CD4-positive, alpha-beta T cell treated with Interleukin-4 for 4 hours (primary cell): ENCODE measurements at places on chromosomes 4 and X.

GRCh38 chrX:10855845-10856244, 235.5 kb upstream of the MID1 start:
- no peak for DNase-seq

- no peak for DNase-seq
These were observed 61.4 kb downstream of the PAPSS1 start for GRCh38 chr4:107658400-107659336.

DNA sequence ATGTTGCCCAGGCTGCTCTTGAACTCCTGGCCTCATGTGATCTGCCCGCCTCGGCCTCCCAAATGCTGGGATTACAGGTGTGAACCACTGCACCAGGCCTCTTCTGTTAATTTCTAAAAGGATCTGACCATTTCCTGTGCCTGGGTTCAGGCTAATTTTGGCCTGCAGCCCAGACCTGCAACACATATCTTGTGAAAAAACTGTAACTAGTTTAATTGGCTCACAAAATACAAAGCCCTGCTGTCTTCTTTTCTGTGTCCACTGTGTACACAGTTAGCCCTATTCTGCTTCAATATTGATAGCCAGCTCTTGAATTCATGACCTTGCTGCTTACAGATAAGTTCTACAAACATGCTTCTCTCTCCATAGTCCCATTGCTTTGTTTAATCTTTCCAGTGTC, 753.5 kb downstream of the PDHA2 start:
- no peak for DNase-seq

GRCh38 chr4:8410641-8411271, 29.8 kb downstream of the ACOX3 start:
- no peak for DNase-seq

GRCh38 chr4:174993916-174994315, 75.8 kb downstream of the ADAM29 start:
- DNase-seq = no peak

DNA sequence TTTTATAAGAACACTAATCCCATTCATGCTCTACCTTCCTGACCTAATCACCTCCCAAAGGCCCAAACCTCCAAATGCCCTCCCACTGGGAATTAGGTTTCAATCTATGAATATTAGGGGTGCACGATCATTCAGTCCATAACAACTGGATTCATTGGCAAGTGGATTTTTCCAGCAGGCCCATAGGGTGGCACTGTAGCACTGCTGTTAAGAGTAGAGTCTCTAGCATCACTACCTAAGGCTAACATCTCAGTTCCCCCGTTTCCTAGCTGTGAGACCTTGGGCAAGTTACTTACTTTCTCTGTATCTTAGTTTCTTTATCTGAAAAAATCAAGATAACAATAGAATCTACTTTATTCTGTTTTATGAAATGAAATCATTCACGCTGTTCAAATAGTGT, 315.8 kb downstream of the STIM2 start:
- no peak for DNase-seq

DNA sequence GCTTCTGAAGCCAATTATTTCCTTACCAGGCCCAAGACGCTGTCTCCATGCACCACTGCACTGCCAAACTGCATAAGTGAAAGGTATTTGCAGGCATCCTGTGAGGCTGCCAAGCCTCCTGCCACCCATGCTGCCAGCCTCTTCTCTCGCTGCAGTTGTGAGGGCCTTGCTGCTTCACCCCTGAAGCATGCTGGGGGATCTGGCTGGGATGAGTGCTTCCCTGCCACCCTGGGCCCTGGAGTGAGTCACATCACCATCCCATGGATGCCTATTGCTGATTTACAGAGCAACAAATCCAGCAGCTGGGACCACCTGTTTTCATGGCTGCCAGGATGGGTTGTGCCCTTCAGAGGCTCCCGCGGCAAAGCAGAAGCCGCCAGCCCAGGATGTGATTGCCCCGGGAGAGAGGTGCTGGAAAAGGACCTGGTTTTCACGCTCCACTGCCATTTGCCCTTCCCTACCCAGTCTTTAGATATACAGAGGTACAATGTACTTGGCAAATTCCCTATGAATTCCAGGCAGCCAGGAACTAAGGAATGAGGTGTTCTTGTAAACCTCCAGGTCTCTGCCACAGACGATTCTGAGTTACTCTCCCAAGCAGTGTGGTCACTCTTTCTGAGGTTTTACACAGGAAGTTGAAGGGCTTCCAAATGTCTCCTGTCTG, 41.5 kb upstream of the PTCHD1 start:
- DNase-seq = no peak

DNA sequence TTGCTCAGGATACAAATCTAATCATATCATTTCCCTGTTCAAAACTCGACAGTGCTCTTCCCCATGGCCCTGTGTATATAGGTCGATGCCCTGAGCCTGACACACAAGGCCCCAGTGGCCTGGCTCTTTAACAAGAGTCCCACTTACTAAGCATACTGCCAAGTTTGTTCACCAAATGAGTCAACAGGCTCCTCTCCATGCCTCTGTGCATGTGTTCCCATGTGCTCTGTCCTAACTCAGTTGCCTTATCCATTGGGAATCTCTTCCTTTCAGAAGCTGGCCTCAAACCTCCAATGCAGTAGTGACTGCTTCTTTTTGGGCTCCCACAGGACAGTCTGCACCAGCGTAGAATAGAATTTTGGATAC, 18.9 kb upstream of the CXCR3 start:
- no peak for DNase-seq

DNA sequence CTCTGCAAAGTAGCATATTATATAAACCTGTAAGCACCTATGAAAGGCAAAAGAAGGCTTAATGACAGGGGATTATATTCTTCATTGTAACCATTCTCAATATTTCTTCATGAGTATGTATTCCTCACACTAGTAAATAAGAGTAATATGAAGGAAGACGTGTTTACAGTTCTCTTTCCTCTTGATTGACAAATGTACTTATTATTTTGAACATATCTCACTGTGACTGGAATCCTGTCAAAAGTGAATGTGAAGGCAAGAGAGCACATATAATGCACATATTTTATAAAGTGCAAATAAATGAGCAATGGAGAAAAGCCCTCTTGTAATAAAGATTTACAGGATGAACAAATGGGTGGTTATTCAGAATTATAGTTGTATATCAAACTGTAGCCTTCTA, 19.7 kb downstream of the FAM47A start:
- no peak for DNase-seq

- no peak for DNase-seq
These were observed 922.0 kb upstream of the PABPC4L start for GRCh38 chr4:135123632-135124031.

- DNase-seq = no peak
These were observed 893 bp upstream of the METAP1 start for GRCh38 chr4:98994474-98995182.

DNA sequence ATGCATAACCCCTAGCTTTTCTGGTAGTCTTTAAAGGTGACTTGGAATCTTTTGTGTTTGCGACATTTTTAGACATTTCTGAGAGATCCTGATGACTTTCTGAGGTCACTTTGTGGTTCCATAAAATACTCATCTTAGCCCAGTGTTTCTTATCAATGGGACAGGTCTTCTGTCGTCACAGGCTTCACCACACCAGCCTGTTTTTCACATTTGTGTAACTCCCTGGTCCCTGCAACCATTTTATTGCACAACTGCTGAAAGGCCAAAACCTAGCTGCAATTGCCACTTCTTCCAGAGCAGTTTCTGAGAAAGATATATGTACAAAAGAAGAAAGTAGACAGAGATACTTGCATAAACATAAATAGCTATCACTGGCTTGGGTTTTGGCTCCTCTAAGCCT, 120.9 kb downstream of the IL15 start:
- no peak for DNase-seq

DNA sequence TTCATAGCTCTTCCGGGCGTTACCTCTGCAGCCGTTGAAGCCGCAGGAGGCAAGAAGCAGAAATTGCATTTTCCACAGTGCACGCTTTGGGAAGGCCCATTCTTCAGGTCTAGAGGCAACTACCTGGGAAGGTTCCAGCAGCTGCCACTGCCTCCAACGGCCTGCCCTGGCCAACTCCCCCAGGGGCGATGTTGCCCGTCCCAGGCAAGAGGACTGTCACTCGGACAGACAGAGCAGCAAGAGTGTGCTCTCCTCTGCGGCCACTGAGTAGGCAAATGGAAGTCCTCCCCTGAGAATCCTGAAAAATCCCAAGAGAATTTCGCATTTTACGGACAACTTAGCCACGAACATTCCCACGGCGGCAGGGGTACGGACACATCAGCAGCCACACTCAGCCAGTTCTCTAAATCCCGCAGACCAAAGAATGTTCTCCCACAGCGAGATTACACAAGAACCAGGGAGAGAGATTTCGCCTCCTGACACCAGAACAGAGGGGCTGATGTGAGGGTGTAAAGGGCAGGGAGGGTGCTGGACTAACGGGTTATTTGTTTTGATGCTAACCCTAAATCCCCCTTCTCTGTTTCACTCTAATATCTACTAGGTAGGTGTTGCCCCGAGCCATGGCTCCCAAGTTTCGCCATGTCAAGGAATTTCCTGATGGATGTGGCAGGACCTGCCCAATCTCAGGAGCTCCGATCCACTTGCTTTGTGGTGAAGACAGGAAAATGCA, 63.8 kb downstream of the SEPSECS start:
- no peak for DNase-seq

DNA sequence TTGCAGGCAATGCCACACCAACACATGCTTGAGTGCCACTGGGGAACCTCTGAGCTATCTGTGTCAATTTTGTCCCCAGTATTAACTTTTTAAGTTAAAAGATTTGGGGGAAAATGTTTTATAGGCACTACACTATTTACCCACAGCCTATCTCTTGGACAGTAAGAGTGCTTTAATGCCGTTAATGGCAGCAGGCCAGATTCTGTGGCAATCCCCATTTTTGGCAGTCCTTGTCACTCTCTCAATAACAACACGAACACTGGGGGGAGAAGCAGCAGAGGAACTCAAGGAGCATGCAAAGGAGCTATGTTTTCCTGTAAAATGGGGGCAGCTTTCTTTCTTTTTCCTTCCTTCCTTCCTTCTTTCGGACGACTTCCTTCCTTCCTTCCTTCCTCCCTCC, 168.6 kb downstream of the NSUN7 start:
- no peak for DNase-seq

DNA sequence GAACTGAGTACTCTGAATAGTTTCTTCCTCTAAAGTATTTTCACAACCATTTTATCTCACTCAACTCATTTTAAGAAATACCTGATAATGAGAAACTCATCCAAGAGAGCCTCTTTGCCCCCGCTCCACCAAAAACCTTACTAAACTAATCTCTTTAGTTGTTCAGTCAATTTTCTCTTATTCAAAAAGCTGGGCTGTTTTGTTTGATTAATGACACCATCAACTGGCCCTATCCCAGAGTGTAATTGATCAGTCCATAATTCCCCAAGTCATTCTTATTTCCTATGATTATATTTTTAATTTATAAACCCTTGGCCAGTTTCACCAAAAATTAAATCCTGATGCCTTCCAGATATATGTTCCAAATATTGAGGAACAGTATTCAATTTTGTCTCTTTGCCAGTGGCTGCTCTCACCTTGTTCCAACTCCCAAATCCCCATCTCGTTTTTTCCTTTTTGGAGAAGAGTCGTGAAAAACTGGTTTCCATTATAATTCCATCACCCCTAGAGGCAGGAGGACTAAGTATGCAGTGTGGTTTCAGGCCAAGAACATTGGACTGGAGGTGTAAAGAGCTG, 10.4 kb downstream of the LIMCH1 start:
- no peak for DNase-seq

DNA sequence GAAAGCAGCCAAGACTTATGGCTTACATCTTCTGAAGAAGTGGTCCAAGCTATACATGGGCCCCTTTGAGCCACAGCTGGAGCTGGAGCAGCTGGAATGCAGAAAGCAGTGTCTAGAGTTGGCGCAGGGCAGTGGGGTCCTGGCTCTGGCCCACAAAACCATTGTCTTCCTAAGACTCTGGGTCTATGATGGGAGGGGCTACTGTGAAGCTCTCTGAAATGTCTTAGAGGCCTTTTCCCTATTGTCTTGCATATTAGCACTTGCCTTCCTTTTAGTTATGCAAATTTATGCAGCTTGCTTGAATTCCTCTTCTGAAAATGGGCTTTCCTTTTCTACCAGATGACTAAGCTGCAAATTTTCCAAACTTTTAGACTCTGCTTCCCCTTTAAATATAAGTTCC, 15.3 kb downstream of the NPY1R start:
- no peak for DNase-seq

DNA sequence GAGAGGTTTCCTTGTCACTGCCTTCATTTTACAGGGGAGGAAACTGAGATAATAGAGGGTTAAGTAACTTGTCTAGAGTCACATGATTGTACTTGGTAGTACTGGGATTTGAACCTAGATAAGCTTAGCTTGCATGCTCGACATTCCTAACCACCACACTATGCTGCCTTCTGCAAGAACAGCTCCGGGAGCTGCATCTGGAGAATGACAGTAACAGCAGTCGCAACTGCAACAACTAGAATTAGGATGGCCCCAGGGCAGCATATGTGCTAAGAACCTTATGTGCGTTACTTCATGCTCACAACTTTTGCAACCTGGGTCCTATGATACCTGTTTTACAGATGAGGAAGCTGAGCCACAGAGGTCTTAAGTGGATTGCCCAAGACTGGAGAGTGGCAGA, 89.5 kb upstream of the LCORL start:
- no peak for DNase-seq

GRCh38 chrX:13452283-13452682, 117.1 kb upstream of the EGFL6 start:
- no peak for DNase-seq

GRCh38 chr4:102759831-102760644, 730 bp downstream of the MANBA start:
- peak; percentile 42 for DNase-seq

GRCh38 chr4:151439320-151439719, 30.3 kb downstream of the FHIP1A start:
- no peak for DNase-seq

GRCh38 chr4:87973283-87974169, 2.0 kb upstream of the SPP1 start:
- DNase-seq = peak; percentile 43

DNA sequence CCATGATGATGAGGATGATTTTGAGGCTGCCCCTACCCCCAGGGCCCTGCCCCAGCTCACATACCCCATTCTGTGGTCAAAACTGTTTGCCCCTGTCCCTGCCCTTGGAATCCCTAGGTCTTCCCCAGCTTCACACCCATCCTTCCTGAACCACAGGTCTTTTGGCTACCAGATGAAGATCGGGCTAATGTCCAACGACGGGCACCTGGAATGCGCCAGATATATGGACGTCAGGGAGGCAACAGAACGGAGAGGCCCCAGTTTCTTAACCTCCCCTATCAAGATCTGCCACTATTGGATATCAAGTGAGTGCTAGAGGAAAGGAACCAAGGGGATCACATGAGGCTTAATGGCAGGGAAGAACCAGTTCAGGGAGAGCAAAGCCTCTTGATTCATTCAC, 6.6 kb downstream of the GDPD2 start:
- DNase-seq = no peak

- no peak for DNase-seq
These were observed 1.9 kb downstream of the HUWE1 start for GRCh38 chrX:53684415-53685192.

- DNase-seq = no peak
These were observed 109.7 kb downstream of the NKX6-1 start for GRCh38 chr4:84389406-84389805.

- DNase-seq = no peak
These were observed 52.1 kb upstream of the SHOX start for GRCh38 chrX:578531-578930.
